ENCODE measurements at places on chromosomes 2 and 18.

GRCh38 chr2:109160714-109161440 is 31.9 kb downstream of the SH3RF3 start:
- no peak for DNase-seq

DNA sequence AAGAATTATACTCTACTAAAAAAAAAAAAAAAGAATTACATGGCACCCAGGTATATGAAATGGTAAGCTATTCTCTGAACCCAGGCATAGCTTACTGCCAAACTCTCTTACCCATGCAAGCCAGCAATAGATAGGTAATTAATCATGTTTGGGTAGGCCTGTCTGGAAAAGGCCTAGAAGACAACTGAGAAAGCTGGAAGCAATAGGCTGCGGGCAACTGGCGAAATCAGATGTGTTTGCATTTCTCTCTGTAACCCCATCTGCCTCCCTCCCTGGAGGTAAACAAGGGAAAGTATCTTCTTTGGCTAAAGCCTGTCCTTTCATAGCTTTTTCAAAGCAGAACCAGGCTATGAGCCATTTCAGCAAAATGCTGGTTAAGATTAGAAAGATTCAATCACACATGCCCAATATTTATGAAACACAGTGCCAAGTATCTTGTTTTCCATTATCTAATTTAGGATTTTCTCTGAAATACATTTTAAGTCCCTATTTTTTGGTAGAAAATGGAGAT is 934.8 kb upstream of the DDX18 start:
- no peak for DNase-seq

GRCh38 chr18:22470248-22471235 is 52.8 kb upstream of the CTAGE1 start:
- DNase-seq = no peak

DNA sequence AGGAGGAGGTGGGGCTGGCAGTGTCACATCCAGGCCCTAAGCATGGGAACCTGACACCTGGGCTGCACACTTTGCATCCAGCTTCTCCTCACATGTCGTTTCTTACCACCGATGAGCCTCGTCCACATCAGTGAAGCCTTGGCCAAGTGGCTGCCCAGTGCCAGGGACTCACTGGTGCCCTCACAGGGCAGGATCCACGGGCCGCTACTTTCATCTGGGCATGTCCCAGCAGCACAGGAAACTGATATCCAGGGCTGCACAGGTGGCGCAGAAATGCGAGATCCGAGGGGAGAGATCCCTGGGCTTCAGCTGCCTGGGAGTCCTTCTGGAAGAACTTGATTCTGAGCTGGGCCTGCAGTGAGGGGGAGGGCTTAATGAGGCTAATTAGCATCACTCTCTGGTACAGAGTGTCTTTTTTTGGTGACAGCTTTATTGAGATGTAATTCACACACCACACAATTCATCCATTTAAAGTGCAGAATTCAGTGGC is 291.6 kb upstream of the HDAC4 start:
- DNase-seq = no peak

GRCh38 chr2:69789175-69789721 is 40.2 kb upstream of the GMCL1 start:
- no peak for DNase-seq

- no peak for DNase-seq
Measured at GRCh38 chr2:14815201-14815600, 182.7 kb downstream of the LRATD1 start.

GRCh38 chr2:45211636-45212035 is 202.4 kb upstream of the SIX2 start:
- DNase-seq = no peak

DNA sequence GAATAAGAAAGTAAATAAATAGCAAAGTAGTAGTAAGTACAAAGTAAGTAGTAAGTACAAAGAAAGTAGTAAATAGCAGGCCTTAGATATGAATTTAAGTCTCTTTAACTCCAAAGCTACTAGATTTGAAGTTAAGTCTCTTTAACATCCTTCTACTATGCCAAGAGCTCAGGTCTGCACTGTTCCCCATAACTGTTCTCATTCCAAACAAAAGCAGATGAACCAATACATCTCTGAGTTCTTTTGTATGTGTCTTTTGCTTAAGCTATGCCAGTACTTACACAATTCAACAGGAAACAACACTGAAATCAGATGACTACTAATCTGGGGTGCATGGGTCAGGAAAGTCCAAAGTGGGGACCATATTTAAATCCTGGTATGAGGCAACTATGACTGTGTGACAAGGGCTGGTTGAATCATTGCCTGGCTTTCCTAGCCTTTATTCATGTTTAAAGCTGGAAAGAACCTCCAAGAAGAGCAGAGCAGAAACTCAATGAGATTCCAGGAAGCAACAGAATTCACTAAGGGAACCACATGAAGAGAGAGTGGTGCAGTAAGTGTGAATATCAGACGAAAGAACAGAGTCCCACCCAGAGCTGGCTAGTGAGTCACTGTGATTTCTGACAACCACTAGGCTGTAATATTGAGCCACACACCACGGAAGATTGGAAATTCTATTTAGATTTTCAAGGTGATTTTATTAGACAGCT is 51.0 kb upstream of the CYP26B1 start:
- DNase-seq = no peak

GRCh38 chr2:186518291-186518690 is 32.2 kb downstream of the ZC3H15 start:
- no peak for DNase-seq

DNA sequence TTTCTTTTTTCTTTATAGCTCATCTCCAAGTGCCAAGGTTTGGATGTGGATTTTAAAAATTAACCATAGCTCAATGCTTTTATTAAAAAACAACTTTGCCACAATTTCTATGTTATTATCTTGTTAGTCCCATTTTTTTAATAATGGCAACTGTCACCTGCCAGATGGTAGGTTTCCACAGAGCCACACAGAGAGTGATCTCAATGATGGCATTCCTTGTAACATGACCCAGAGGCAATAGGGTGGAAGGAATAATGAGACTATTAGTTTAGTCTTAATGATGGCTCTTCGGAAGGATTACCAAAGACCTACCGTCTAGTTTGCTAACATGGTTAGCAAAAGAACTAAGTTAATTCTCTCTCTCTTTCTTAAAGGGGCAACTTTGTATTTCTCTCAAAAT is 64.0 kb downstream of the REL start:
- no peak for DNase-seq

- no peak for DNase-seq
Measured at GRCh38 chr2:60502144-60502543, 51.3 kb downstream of the BCL11A start.

DNA sequence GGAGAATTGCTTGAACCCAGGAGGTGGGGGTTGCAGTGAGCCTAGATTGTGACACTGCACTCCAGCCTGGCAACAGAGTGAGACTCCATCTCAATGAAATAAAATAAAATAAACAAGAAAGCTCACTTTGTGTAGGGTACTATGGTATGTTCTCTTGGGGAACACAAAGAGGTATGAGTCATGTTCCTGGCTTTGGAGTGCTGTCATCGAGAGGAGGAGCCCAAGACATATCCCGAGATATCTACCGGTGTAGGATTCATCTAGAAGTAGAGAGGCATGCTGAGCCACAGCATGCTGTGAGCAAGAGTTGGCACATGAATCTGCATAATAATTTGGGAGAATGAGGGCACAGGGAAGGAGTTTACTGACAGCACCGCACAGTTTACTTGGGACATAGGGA is 244.9 kb upstream of the EPHA4 start:
- no peak for DNase-seq

DNA sequence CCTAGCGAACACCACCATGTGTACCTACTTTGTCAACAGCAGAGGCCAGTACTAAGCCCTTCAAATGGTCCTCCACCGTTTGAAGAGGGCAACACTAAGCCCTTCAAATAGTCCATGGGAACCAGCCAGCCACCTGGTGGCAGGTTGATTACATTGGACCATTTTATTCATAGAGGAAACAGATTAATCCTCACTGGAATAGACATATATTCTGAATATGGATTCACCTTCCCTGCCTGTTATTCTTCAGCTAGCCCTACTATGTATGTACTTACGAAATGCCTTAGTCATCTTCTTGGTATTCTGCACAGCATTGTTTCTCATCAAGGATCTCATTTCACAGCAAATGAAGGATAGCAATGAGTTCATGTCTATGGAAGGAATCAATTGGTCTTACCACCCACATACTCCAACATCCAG is 10.0 kb upstream of the ZNF396 start:
- peak; percentile 27 for DNase-seq

DNA sequence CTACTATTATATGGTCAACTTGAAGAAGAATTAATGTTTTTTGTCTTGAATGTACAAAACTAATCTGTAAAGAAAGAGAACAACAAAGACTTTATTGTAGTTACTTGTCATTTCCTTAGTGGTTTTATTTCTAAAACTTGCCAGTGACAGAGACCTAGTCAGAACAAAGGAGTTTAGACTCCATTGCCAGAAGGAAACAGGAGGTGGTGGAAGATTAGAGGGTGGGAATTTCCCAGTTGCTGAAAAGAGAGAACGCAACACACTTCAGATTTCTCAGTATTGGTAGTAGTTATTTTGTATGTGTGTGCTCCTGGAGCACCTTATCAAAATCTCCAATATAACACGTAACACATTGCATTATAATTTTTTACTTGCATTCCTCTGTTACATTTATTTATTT is 81.4 kb downstream of the CDCA7 start:
- DNase-seq = no peak

DNA sequence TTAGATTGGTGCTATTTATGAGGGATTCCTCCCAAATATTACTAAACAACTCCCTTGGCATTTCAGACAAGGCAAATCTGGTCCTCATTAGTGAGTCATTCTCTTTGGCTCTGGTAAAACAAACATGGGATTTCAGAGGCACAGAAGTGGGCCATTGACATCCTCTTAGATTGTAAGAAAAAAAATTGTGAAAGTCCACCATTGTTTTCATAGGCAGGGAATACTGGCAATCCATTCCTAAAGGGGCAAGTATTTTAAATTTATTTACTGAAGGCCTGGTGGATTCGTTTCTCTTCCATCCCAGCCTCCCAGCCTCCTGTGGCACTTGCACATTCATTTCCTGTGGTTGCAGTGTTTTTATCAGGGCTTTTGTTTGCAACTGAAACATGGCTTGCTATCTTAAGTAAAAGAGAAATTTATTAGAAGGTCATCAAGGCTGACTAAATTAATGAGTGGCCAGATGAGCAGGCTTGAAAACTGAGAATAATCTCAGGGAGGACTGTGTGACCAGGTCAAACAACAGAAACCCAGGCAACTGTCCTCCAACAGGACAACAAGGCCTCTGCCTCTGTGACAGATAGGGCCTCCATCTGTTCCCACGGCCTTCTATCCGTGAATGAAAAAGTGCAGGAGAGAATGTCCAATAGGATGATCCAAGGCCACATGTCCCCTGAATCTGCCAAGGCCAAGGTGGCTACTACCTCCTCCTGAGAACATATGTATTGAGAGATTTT is 23.1 kb upstream of the TNFAIP6 start:
- no peak for DNase-seq

DNA sequence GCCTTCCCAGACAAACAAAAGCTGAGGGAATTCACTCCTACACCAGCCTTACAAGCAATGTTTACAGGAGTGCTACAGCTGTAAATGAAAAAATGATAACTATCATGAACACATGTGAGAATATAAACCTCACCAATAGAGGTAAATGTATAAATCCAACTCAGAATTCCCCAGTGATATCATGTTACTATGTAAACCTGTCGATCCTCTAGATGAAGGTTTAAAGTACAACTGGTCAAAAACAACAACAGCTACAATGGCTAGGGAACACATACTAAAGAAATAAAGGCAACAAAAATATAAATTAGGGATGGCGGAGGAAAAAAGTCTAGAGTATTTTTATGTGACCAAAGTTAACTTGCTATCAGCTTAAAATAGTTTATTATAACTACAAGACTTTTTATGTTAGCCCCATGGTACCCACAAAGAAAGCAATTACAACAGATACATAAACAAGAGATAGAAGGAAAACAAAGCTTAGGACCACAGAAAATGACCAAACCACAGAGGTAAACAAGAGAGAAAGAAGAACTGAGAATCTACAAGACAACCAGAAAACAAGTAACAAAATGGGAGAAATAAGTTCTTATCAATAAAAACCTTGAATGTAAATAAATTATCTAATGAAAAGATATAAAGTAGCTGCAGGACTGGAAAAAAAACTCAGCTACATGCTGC is 8.3 kb downstream of the CERKL start:
- no peak for DNase-seq

DNA sequence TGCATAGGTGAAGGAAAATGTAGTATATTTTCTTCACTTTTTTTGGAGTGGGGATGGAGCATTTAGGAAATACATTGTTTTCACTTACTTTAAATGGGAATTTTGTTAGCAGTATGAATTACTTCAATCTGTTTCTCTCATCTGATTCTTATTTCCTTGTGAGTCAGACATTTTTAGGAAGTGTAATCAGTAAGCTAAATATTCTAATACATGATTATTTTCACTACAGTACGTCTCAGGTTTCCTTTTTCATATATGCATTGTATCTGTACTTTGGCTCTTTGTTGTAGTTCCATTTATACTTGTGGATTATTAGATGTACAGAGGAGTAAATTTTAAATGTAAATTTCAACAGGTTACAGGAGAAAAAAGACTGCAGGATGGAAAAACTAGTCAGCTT is 27.9 kb downstream of the GPD2 start:
- DNase-seq = no peak

GRCh38 chr2:8259106-8259840 is 422.6 kb upstream of the ID2 start:
- no peak for DNase-seq

GRCh38 chr2:214232271-214232670 is 178.6 kb upstream of the VWC2L start:
- DNase-seq = no peak

- DNase-seq = no peak
Measured at GRCh38 chr2:30261695-30262211, 30.4 kb downstream of the LBH start.

DNA sequence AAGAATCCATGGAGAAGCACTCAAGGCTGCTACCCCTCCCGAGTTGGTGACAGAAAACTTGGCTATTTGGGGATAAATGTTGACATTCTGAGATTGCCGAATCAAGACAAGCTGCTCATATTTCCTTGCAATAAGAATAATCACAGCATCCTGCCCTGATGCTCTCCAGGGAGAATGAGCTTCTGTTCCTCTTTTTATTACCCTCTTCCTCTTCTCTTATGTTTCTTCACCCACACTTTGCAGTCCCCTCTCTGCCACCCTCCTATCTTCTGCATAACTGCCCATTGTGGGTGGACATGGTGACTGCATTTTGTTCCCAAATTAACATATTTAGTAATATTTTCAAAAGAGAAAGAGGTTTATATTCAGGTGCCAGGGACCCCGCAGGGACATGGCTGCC is 11.9 kb upstream of the MSGN1 start:
- DNase-seq = no peak
